ENCODE measurements at places on chromosomes 1 and 21.

DNA sequence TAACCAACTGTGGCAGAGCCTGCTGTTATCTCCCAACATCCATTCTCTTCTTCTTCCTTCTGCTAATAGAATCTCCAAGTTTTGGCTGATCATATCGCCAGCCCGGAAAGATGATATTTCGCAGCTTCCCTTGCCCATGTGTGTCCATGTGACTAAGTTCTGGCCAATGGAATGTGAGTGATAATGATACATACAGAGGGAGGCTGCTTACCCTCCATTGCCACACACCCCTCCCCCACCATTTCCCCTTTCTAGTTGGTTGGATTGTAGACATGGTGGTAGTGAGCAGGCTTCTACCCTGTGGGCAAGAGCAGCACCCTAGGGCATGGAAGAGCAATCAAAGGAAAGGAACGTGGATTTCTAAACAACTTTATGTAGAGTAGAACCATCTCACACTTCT, 48.8 kb downstream of the SLC9C2 start:
- DNase-seq, result no peak

GRCh38 chr1:68376441-68376840, 73.3 kb downstream of the RPE65 start:
- no peak for DNase-seq

DNA sequence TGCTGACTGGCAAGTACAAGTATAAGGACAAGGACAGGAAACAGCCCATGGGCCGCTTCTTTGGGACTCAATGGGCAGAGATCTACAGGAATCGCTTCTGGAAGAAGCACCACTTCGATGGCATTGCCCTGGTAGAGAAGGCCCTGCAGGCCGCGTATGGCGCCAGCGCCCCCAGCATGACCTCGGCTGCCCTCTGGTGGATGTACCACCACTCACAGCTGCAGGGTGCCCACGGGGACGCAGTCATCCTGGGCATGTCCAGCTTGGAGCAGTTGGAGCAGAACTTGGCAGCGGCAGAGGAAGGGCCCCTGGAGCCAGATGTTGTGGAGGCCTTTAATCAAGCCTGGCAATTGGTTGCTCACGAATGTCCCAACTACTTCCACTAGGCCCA, 32.0 kb downstream of the SLC16A1 start:
- no peak for DNase-seq

DNA sequence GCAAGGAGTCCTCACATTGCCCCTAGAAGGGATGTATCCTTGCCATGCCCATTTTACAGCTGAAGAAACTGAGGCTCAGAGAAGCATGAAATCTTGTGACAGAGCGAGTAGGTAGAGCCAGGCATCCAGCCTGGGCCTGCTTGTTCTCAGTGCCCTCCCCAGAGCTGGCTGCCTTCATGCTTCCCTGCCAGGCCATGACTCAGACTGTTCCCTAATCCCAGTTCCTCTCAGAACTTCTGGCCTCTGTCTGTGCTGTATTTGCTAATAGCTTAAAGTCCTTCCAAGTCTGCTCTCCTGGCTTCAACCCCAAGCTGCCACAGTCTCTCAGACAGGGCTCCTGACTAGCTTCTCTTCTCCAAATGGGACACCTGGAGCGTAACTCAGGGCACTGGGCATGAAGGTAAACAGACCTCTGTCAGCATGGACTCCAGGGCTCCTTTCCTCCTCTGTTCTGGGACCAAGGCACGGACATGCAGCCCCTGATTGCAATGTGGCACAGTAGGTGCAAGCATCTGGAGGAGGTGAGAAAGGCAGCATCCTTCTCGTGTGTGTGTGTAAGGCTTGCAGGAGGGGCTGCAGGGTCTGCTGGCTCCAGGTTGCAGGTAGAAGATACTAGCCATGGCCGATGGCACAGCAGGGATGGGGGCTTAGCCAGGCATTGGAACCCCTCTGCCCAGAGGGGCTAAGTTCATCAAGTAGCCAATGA, 122.7 kb downstream of the HMGB4 start:
- DNase-seq, result no peak

GRCh38 chr1:158185770-158186169, 5.1 kb downstream of the CD1D start:
- DNase-seq, result no peak

DNA sequence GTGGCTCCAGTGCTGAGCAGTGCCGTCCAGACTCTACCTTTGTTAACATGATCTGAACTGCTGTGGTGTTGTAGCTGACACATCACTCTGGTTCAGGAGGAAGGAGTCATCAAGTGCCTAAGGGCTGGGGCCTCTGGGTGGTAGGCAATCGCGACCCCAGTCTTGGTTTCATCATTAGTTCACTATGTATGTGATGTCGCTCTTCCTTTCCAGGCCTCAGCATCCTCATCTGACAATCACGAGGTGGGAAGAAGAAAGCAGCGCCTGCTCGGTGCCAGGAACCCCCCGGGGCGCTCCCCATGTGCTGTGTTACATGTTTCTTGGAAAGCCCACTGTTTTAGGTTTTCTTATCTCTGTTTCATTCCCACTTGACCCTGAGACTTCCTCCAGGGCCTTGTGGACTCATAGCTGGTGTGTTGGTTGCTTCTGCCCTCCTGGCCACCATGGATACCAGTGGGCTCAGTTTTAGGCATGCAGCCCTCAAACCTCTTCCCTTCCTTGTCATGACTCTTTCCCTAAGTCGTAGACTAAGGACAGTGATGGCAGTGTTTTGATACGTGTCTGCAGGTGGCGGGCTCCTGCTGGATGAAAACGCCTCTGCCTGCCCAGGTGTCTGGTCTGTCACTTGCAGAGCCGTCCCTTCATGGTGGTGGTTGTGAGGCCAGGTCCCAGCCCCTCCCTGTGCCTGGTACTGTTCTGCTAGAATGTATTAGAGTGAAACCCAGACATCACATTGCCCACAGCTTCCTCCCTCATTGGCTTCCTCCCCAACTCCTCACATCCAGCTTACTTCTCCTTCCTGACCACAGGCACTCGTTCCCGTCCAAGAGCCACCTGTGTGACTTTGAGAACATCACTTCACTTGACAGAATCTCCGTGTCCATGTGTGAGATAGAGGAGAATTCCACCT, 17.2 kb upstream of the FOXO6 start:
- DNase-seq, result no peak

DNA sequence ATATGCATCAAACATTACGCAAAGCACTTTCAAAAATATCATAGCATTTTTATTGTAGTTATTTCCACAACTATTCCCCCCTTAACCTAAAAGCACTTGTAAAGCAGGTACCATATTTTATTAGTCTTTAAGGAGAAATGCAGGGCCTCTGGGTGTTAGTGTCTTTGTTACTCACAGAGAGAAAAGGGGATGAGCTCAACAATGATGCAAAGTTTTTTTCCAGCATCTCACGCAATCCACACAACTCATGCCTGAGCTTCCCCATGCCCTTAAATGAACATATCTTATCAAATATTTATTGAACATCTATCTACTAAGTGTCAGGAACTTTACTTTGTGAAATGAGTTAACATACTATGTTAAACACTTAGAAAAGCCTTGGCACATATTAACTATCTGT, 50.6 kb downstream of the BEND5 start:
- no peak for DNase-seq

DNA sequence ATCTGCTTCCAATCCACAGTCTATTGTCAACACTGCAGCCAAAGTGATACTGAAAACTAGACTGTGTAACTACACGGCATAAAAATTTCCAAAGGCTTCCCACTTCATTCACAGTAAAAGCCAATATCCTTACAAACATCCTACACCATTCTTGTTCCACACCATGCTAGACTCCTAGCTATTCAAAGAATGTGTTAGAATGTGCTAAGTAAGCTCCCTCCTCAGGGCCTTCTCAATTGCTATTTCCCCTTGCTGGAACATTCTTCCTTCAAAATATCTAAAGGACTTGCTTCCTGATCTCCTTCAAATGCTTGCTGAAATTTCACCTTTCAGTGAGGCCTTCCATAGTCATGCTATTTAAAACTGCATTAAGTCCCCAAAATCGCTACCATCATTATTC, 228.1 kb downstream of the AKT3 start:
- no peak for DNase-seq

DNA sequence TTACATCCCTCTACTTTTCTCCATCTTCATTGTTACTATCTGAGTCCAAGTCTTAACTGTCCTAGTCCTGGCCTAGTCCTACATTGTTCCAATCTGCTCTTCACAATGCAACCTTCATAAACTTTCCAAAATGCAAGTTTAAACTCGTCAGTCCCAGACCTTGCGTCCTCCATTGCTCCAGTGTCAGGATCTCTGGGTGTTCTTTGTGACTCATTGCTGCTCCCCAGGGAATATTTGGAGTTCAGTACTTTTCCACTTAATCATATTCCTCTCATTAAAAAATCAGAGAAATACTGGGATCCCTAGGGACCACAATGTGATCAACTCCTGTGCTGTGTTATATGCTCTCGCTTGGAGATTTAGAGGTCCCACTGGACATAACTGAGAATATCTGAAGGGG, 18.0 kb upstream of the KPRP start:
- DNase-seq, result no peak

GRCh38 chr1:171421413-171422020, 63.8 kb upstream of the PRRC2C start:
- DNase-seq, result no peak

DNA sequence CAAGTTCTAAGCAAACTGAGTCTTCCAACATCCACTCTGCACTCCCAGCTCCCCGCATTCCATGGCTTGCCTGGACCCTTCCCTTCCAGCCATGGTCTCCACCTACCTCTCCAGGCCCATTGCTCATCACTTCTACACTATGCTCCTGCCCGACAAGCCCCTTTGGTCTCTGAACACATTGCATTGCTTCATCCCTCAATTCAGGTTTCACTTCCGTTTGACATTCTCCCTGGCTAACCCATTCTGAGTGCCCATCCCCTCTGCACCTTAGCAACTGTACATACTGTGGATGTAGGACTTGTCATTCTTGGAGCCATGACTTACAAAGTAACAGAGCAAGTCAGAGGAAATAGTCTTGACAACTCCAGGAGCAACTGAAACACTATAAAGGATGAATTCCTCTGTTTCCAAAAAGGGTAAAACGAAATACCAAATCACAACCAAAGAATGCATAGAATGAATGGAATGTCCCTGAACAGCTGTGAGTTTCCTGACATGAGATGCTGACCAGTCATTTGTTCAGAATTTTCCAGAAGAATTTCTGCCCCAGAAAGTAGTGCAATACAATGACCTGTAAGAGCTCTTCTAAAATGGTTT, 66.7 kb downstream of the KCNJ6 start:
- DNase-seq, result no peak

DNA sequence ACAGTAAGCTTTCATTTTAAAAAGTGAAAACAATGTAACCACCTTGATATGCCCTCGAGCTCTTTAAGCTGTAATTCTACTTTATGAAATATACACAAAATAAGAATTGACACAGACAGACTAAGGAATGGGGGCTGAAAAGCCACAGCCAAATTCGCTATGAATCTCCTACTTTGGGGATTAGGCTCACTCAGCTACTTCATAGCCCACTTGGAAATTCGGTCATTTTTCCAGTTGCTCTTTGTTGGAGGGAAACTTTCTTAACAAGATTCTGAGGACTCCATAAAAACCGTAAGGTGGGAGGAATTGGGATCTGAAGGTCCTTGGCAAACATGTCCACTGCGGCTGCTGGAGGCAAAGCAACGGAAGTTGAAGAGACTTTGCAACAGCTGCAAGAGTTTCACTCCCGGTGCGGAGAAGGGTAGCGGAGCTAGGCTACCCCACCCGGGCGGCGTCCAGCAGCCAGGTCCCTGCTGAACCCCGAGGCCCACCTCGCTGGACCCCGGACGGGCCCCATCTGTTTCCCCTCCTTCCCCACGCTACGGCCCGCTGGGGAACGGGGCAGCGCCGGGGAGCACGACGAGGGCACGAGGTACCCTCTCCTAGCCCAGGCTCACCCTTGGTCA, 634 bp downstream of the MYCBP start:
- no peak for DNase-seq

GRCh38 chr1:12630946-12631530, 12.8 kb upstream of the AADACL4 start:
- no peak for DNase-seq

DNA sequence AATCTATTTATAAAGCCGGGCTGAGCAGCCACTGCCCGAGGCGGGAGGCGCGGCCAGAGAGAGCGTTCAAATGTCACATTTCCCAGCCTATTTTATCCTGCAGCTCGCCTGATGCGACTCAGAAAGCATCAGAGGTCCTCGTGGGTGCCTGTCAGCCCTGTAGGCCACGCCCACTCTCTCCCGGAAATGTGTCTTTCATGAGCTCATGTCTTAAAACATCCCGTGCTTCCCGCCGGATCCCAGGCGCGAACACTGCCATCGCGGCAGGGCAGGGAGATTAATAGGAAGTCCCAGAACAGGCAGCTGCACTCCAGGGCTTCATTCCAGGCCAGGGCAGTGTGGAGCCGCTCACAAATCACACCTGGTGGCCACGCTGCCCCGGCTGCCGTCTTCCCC, 117.5 kb downstream of the PRDM16 start:
- DNase-seq, result no peak

GRCh38 chr1:231395998-231396390, 26.1 kb downstream of the EGLN1 start:
- no peak for DNase-seq

GRCh38 chr1:89146721-89147120, 20.8 kb upstream of the GBP2 start:
- no peak for DNase-seq

DNA sequence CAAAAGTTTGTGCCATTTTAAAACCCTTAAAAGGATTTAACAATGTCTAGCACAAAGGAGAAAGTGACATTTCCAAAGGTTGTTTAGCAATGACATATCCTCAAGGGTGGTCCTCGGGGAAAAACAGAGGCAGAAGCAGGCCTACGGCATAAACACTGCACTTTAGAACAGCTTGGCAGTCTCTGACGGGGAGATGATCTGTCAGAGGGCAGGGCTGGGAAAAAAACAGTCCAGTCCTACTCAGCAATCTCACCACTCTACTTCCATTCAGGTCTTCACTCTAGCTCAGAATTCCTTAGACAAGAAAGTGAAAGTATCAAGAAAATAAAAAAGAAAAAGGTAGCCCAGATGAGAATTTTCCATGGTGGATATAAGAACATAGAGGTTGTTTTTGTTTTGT, 4.1 kb downstream of the CRYZ start:
- no peak for DNase-seq

GRCh38 chr1:8427986-8428385, 110.1 kb downstream of the SLC45A1 start:
- DNase-seq, result no peak

- DNase-seq, result no peak
Observed at GRCh38 chr1:57344265-57344664, 79.6 kb downstream of the DAB1 start.

Data from activated T-cell treated with anti-CD3 and anti-CD28 coated beads for 4 hours (primary cell).